ENCODE measurements at places on chromosomes 4 and X. TPM values are rescaled to one million over a fixed set of nuclear protein-coding genes. Genes with fewer than 3 reads are reported as not detected.

DNA sequence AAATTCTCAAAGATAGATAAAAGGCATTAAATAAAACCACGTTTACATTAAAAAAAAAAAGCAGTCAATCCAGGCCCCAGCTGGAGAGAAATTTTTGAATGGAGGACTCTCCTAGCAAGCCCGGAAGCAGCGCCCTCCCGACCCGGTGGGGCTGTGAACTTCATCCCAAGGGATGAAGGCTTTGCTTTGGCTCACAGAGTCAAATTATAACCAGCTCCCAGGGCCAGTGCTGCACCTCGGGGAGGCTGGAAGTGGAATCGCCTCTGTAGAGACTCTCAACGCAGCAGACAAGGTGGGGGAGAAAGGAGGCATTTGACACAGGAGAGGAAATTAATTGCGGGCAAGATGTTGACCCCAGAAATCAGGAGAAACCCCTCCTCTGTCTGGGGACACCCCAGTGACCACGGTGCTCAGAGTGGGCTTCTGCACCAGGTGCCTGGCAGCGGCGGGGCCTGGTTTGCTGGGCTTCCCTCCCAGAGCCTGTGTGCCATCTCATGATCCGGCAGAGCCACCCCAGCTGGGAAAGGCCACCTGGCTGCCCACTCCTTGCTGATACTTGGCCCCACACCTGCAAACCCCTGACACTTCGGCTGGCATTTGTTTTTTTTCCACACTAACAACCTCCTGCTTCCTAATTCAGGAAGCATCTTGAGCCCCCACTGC is 71.7 kb downstream of the ABLIM2 start:
- no peak for DNase-seq

DNA sequence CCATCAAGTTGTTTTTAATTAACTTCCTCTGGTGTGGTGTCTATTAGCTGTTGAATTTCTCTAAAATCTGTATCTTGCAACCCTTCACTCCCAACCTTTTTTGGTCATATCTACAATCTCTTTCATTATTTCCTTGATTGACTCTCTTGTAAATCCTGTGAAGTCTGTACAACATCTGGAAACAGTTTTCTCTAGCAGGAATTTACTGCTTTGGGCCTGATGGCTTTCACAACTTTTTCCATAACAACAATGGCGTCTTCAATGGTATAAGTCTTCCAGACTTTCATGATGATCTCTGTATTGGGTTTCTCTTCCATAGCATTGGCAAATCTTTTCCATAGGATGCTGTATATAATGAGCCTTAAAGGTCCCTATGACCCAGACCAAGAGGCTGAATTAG is 49.0 kb downstream of the TBC1D19 start:
- no peak for DNase-seq

GRCh38 chrX:8042304-8042703 is 115.1 kb upstream of the PNPLA4 start:
- no peak for DNase-seq

- DNase-seq, result no peak
Observed at GRCh38 chr4:126777649-126778048, 855.1 kb upstream of the INTU start.

GRCh38 chr4:89820010-89820409 is 17.0 kb downstream of the SNCA start:
- no peak for DNase-seq

- no peak for DNase-seq
Observed at GRCh38 chr4:64518600-64518999, 109.3 kb upstream of the TECRL start.

DNA sequence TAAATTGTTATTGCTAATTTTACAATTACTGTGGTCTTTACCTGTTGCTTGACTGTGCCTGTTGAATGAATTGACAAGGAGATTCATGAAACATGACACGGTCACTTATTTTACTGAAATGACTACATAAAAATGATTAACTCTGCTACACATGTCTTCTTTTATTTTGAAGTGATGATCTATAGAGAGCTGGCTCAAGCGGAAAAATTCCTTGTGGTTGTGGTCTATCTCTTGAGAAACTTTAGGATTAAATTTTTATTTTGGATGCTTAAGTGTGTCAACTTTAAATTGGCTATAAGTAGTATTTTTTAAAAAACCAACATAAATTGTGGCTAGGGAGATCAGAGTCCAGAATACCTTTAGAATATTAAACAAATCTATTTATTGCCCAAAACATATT is 131.8 kb upstream of the PITX2 start:
- no peak for DNase-seq

DNA sequence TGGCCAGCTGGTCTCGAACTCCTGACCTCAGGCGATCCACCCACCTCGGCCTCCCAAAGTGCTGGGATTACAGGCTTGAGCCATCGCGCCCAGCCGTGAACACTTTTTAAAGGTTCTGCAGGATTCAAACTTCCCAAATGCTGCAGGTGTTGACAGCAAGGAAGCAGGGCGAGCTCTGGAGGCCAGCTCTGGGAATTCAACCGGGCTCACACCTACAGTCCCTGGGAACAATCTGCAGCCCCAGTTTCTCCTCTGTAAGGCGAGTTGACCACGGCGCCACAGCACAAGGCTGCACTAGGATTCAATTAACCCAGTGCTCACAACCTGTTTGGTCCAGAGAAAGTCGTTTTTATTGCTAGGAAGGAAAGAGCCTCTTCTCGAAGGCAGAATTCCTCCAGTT is 1.6 kb downstream of the MTNR1A start:
- no peak for DNase-seq

GRCh38 chr4:74516303-74516702 is 71.4 kb downstream of the AREG start:
- DNase-seq, result no peak

- no peak for DNase-seq
Observed at GRCh38 chrX:118524344-118524743, 28.7 kb downstream of the DOCK11 start.

GRCh38 chr4:55545151-55545550 is 1.6 kb downstream of the CLOCK start:
- no peak for DNase-seq

DNA sequence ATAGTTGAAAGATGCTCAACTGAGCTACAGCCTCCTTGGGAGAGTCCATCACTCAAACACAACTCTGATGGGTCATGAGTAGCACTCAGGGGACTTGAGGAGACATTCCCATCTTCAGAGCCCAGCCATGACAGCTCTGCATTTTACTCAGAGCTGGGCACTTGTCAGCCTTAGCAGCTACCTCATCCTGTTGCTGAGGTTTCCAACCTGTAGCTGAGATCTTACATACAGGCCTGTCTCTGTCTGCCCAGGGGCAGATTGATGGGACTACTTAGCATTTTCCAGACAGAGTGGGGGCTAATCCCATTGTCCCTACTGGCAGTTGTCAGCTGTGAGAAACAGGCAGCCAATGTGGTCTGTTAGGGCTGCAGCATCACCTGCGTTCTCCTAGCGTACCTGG is 3.5 kb downstream of the FHDC1 start:
- DNase-seq, result no peak

- no peak for DNase-seq
Observed at GRCh38 chr4:25531272-25531671, 124.4 kb upstream of the SLC34A2 start.

GRCh38 chr4:4666693-4667621 is 125.1 kb upstream of the STX18 start:
- DNase-seq, result no peak

Gene EOLA2
- total RNA-seq, result 38.4 TPM

Gene ZNF330
- total RNA-seq, result 20.5 TPM

Gene P2RY8
- total RNA-seq, result 1.2 TPM

Gene TBC1D8B
- 10.5 TPM for total RNA-seq

Gene MAGEB17
- total RNA-seq, result not detected

Gene NOX1
- total RNA-seq, result not detected

Gene SLC2A9
- total RNA-seq, result 10.7 TPM

Gene PNMA5
- not detected for total RNA-seq

Gene GLRA2
- total RNA-seq, result not detected

Gene PAGE1
- not detected for total RNA-seq

Gene MAGEC2
- not detected for total RNA-seq

Gene PIN4
- total RNA-seq, result 5.7 TPM

Gene TRIM2
- 55.9 TPM for total RNA-seq

Gene CLCN5
- total RNA-seq, result 7.1 TPM
